ENCODE measurements at places on chromosomes 11 and 22.

DNA sequence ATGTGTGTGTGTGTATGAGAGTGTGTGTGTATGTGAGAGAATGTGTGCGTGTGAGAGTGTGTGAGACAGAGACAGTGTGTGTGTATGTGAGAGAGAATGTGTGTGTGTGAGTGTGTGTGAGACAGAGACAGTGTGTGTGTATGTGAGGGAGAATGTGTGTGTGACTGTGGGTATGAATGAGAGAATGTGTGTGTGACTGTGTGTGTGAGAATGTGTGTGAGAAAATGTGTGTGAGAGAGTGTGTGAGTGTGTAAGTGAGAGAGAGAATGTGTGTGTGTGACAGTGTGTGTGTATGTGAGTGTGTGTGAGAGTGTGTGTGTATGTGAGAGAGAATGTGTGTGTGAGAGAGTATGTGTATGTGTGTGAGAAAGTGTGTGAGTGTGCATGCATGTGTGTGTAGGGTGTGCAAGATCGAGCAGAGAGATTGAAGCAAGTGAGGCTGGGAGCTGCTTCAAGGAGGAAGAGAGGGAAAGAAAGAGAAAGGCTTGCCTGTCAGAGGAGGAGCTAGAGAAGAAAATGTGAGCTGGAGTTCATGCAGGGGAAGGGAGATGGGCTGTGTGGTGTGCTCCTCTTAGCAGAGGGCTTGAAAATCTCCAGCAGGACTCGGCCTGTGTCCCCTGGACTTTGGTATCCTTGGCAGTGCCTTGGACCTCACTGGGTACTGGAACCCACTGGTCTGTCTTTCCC lies 27.7 kb upstream of the TP53I11 start:
- no peak for DNase-seq

DNA sequence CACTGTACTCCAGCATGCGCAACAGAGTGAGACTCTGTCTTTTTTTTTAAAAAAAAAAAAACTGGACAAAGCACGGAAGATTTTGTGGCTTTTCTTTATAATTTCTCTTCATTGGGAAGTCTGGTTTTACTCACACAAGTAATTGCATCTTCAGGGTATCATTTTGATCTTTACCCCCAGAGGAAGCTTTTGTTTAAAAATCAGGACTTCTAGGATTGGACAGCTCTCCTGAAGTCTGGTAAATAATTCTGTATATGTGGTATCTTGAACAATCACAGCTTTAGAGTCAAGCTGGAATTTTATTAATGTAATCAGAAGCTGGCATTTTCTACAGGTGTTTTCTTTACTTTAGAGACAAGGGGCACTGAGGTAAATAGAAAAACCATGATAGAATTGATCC lies 208.1 kb upstream of the NARS2 start:
- no peak for DNase-seq

GRCh38 chr11:95512682-95513081 lies 276.9 kb downstream of the FAM76B start:
- DNase-seq: no peak

DNA sequence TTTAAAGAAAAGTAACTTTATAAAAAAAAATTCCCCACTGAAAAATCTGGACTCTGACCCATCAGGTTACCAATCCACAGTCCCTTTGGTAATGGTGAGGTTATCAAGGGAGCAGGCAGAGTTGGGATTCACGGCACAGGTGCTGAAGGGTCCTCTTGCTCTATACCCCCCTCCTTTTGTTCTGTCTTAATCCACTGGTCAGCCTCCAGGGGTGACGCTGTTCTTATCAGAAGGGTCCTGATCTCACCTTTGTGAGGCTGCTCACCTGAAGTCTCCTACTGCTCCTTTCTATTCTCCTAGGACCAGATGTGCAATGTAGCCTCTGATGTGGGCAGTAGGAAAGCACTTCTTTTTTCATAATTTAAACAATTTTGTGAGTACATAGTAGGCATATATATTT lies 80.6 kb upstream of the E2F8 start:
- DNase-seq: no peak

GRCh38 chr11:72758304-72758689 lies 6.1 kb upstream of the ARAP1 start:
- DNase-seq: no peak

DNA sequence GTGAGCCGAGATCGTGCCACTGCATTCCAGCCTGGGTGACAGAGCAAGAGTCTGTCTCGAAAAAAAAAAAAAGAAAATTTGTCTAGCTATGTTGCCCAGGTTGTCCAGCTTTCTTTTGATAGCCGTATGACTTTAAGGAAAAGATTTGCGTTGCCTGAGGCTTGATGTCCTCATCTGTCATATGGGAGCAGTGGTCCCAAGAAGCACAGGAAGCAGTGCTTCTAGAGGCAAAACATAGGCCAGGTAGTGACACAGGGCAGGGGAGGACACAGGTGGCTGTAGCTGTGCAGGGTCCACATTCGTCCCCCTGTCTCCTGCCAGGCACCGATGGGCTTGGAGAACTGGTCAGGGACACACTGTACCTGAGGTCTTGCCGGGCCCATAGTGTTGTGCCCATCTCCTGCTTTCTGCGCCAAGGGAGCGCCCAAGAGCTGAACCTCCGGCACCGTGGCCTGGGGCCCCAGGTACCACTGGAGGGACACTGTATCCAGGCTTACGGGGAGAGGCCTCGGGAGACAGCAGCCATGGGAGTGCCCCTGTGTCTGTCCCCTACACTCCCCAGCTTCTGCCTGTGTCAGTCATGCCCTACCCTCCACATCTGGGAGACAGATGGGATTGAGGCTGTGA lies 1.4 kb downstream of the LRRC74B start:
- DNase-seq: no peak

GRCh38 chr11:90288212-90288821 lies 65.5 kb upstream of the CHORDC1 start:
- DNase-seq: no peak

- no peak for DNase-seq
These were observed 14.8 kb downstream of the B3GNT6 start for GRCh38 chr11:77049026-77049425.

- DNase-seq: no peak
These were observed 8.0 kb downstream of the POU2AF1 start for GRCh38 chr11:111370902-111371578.

DNA sequence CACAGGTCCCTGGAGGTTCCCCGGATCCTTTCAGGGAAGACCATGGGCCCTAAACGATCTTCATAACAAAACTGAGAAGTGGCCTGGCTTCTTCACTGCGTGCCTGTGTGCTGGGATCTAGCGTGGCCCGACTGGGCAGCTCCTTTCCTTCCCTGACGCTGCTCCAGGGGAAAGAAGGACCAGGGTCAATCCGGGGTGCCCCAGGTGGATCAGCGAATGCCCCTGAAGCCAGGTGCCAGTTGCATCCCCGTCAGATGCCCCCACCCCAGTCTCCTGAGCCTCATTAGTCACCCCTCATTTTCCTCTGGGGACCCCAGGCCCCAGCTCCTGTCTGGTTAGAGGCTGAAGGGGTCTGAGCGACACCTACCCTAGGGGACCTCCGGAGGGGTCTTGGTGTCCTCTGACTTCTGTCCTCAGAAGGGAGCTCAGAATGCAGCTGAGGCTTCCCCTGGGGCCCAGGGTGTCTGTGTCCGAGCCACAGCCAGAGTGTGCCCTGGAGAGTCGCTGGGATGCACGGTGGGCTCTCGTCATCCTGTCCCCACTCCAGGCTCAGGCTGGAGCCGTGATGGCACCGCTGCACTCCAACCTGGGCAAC lies 18.7 kb upstream of the MUC6 start:
- no peak for DNase-seq

DNA sequence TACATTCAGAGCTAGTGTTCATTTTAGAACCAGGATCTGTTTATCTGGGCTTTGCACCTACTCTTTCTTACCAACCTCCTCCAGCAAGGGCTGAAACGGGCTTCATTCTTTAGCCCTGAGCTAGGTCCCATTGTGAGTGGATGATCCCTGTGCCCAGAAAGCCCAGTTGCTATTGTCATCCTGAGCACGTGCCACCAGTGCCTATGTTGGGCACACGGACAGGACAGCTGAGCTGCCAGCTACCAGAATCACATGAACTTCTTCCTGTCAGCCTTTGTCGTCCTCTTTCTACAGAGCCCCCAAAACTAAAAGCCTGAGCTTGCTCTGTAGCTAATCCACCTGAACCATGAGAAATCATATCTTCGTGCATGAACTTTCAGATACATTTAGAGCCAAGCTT lies 74.4 kb upstream of the NTM start:
- DNase-seq: no peak

All from renal cortex interstitium (tissue), 15 donors.